Psoas muscle (tissue), 8 donors: ENCODE measurements at places on chromosomes 7 and 10. TPM values are rescaled to one million over a fixed set of nuclear protein-coding genes. Genes with fewer than 3 reads are reported as not detected.

The ST8SIA6 gene
- total RNA-seq = 2.1 TPM

The RASSF4 gene
- 44.0 TPM for total RNA-seq

The CHST15 gene
- 3.6 TPM for total RNA-seq

The CACNA2D1 gene
- 97.5 TPM for total RNA-seq

The VWDE gene
- total RNA-seq = not detected

The ACSM6 gene
- not detected for total RNA-seq

The LIPN gene
- total RNA-seq = not detected

The NDUFB2 gene
- total RNA-seq = 320 TPM

The CRTAC1 gene
- 0.07 TPM for total RNA-seq

The ARMC3 gene
- not detected for total RNA-seq

The SPDYE1 gene
- not detected for total RNA-seq

The HMX3 gene
- total RNA-seq = not detected

The DPYSL4 gene
- 0.84 TPM for total RNA-seq

The PTPRN2 gene
- total RNA-seq = 0.50 TPM

The CC2D2B gene
- total RNA-seq = 0.09 TPM

The DGKI gene
- 0.56 TPM for total RNA-seq

The DNAH11 gene
- 0.30 TPM for total RNA-seq

The SPDYE11 gene
- not detected for total RNA-seq

The PLPP4 gene
- total RNA-seq = not detected
